Activated gamma-delta T cell treated with Interleukin-2 at 50 U/mL for 16 hours (primary cell): ENCODE measurements at places on chromosomes 12 and 14.

DNA sequence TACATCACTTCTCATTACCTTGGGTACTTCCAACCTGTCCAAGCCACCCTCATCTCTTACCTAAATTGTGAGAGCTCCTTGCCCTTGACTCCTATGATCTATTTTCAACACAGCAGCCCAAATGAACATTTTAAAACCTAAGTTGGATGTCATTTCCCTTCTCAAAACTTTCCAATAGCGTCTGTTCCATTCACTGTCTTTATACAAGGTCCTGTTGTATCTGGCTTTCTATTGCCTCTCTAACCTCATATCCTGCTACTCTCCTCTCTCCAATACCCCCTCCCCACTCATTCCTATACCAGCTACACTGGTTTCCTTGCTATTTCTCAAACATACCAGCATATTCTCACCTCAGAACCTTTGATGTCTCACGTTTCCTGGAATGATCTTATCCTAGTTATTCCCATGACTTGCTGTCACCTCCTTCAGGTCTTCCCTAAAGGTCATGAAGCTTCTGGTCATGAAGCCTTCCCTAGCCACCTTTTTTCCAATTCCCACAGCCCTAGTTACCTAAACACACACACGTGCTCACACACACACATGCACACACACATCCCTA lies 4.1 kb upstream of the KANSL2 start:
- DNase-seq, result no peak

GRCh38 chr12:122062832-122063693 lies 15.5 kb upstream of the MLXIP start:
- DNase-seq, result no peak

- peak; percentile 59 for DNase-seq
Observed at GRCh38 chr14:106844608-106845285, 1318.4 kb downstream of the TMEM121 start.

DNA sequence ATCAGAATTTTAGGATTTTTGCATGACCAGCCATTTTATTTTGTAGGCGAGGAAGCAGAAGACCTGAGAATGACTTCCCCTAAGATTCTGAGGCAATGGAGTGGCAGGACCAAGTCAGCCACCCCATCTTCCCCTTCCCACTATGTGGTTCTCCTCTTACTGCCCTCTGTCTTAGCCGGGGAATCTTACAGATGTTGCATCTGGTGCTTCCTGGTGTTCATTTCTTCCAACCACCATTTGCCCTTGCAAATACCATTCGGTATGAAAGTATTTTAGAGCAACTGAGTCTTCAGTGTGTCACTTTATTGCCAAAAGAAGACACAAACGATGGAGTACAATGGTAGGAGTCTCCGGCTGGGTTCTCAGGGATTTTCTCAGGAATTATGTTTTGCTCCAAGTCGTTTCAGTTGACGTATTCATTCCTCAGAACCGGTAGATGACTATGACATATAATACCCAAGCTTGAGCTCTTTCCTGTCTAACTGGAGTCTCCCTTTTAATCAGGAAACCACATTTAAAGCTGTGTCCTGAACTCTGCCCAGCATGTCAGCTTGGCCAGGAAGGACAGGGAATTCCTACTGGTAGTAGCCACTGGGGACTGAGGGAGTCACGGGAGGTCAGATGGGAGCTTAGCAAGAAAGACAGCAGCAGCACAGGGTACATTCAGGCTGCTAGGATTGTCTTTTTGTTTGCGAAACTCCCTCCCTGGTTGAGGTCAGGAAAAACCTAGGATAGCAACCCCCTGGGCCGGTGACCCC lies 87.0 kb downstream of the SAMD4A start:
- no peak for DNase-seq

- DNase-seq, result no peak
Observed at GRCh38 chr14:57060276-57060955, 208.3 kb downstream of the EXOC5 start.

DNA sequence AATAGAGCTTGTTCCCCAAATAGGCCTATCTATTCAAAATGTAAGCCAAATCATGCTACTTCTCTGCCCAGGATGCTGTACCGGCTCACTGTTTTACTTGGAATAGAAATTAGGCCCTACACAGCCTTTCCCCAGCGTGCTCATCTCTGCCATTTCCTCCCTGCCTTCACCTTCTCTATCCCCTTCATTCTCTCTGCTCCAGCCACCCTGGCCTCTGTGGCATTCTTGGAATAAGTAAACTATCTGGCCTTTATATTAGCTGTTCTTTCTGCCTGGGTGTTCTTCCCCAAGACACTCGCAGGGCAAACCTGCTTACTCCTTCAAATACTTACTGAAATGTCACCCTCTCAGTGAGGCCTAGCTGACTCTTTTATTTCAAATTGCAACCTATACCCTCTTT lies 30.9 kb upstream of the DYRK2 start:
- no peak for DNase-seq

GRCh38 chr14:69685218-69685616 lies 73.8 kb downstream of the SUSD6 start:
- DNase-seq, result no peak

DNA sequence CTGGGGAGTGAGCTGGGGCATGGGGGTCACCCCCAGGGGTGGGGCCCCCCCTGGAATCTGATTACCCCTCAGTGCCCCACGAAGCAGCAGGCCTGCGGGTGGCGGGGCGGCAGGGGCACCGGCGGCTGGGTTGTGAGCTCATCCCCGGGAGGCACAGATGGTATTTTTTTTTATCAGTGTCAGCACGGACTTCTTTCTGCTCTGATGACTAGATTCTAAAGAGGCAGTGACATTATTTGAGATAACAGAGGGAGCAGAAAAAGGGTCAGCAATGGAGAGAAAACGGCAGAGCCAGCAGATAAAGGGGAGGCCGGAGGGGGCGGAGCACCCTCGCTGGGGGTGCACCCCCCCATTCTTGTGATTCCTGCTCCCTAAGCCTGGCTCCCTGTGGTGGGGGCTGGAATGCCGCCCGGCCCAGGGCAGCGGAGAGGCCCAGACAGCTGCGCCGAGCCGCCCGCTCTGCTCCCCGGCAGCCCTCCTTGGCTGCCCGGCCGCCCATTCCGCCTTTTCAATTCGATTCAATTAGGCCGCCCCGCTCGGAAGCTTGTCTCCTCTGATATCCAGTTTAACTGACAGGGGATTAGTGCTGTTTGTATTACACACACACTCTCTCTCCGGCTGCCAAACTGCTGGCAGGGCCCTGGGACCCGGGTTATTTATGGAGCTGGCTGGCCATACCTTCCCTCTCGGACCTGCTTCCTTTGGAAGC lies 32.9 kb downstream of the MVK start:
- DNase-seq, result no peak

DNA sequence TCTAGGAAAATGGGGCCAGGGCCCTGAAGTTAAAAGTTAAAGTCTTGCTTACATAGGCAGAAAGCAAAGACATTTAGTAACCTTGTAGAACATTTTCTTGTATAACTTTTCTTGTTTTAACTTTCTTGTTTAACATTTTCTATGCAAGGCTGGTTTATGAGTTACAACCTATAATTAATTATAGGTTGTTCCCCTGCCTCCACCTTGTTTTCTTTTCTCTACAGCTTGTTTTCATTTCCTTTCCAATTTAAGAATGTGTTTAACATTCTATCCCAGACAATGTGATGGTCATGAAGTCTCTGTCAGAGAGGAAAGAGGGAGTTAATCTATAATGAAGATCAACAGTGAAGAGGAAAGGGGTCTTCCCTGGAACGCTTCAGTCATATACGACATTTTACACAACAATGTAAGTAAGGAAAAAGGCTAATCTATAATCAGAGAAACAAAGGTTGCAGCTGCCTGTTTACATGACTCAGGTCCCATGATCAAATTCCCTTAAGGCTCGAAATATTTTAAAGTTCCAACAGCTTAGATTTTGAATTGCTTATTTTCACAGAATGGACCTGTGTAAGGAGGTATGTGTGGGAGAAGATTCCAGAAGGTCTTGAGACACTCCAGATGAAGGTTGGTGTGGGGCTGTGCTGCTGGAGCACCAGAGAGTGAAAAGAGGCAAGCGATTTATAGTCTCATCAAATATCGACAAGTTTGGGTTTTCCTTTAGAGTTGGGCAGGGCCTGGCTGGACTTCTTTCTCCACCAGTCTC lies 34.2 kb upstream of the TCL1B start:
- no peak for DNase-seq

GRCh38 chr12:112488257-112488876 lies 69.6 kb downstream of the PTPN11 start:
- no peak for DNase-seq

DNA sequence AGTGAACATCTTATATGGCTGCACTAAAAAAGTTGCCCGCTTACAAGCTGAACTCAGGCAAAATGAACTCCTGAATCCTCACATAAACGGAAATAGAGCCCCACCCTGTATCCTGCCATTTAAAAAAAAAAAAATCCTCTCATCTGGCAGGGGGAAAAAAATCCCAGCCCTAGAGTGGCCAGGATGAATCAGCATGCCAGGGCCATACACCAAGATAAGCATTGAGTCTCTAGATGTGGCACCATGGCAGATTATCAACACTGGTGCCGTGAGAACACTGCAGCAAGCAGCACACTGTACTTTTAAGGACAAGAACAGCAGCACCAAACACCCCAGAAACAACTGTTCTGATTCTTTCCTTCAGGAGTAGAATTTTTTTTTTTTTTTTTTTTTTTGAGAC lies 65.5 kb downstream of the RASSF3 start:
- DNase-seq, result no peak

DNA sequence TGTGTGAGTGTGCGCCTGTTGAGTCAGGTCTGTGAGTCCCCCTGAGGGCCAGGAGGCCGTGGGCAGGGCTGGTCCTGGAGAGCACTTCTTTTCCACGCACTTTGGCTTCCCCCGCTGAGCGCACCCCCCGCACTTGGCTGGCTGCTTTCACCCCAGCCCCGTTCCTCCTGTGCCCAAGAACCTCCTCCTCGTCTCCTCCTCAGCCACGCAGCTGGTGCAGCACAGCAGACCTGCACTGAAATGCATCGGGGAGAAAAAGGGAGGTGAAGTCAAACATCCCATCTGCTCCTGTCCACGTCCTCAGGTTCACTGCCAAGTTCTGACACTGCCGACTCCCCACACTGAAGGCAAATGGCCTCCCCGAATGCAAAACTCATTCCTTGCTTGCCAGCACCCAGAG lies 362.7 kb upstream of the SFSWAP start:
- no peak for DNase-seq

DNA sequence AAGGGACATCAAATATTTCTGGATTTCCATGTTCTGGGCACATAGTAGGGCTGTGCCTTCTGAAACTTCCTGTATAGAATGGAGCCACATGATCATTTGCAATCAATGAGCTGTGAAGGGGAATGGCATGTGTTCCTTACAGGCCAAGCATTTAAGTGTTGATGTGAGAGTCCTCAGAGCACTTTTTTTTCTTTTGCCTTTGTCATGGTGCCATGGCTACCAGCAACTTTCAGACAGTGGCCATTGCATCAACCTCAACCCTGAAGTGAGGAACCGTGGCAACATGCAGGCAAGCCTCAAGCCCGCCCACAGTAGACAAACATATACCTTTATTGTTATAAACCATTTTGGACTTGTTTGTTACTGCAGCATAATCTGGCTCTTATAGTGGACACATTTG lies 948.1 kb downstream of the NRXN3 start:
- no peak for DNase-seq

DNA sequence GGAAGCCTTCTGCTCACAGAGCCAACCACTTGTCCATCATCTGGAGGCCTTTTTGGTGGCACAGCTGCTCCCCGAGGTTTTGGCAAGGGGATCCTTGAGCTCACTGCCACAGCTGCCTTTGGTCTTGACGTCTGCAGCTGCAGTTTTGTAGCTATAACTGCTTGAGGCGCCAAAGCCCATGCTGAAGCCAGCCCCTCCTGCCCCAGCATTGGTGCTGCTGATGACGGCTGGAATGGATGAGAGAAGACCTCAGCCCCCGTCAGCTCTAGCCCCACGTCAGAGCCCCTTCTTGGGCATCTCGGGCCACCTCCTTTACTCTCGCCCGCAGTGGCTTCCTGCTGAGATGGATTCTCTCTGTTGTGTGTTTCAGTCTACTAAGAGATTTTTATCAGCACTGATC lies 12.3 kb upstream of the KRT74 start:
- peak; percentile 57 for DNase-seq

DNA sequence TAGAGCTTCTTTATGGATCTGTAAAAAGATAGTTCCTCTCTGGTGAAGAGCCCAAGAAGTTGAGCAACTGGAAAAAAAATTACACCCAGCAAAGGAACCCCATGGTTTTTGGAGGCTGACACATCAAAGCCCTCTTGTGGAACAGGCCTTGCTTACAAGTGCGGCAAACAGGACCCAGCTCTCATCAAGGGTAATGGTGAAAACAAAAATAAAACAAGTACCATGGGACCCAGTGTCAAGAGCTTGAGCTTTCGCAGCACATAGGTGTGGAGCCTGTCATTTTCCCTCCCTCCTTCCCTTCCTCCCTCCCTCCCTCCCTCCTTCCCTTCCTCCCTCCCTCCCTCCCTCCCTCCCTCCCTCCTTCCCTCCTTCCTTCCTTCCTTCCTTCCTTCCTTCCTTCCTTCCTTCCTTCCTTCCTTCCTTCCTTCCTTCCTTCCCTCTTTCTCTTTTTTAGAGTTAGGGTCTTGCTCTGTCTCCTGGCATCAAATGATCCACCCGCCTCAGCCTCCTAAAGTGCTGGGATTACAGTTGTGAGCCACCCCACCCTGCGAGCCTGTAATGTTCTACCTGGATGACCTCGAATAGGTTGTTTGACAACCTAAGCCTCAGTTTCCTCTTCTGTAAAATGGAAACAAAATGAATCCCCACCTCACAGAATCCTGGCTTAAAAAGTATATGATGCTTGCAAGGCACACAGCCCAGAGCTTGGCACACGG lies 114.3 kb upstream of the RPH3A start:
- no peak for DNase-seq

DNA sequence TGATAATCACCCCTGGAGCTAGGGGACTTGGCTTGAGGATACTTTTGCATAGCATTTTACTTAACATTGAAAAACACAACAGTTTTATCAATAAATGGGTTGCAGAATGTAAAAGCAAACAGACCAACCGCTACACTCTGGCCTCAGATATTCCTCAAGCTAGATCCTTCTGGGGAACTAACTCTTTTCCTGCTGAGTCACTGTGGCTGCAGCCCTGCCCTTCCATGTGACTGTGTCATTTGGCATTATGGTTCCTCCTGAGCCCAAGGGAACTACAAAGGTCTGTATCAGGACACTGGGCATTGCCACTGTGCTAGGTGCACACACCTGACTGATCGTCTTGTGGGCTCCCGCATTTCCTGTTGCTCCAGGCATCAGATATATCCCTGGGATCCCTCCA lies 56.6 kb downstream of the TTC9 start:
- DNase-seq, result no peak

GRCh38 chr12:53230108-53230845 lies 1.7 kb downstream of the RARG start:
- DNase-seq, result no peak

GRCh38 chr14:58669556-58670200 lies 31.9 kb downstream of the DACT1 start:
- no peak for DNase-seq

DNA sequence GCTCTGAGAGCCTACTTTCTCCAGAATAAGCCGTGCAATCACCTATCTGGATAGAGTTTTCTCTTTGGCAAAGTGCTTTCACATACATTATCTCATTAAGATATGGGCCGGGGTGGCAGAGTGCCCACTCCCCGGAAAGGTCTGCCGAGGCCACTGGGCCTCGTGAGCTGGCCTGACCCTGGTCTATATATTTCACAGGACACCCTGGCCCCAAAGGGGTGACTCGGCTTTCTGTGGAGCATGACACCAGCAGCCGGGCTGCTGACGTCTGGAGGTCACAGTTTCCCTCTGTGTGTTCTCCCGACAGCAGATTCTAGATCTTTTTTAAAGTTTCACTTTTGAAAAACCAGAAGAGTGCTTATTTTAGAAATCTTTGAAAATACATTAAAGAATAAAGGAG lies 27.9 kb upstream of the ATP2A2 start:
- DNase-seq, result no peak

GRCh38 chr14:85252011-85252410 lies 277.9 kb upstream of the FLRT2 start:
- no peak for DNase-seq

- no peak for DNase-seq
Observed at GRCh38 chr14:101498526-101498860, 62.8 kb upstream of the DIO3 start.
